DMS153 (cell line): ENCODE measurements at places on chromosomes 4 and X.

- no peak for DNase-seq
Observed at GRCh38 chr4:170581322-170581721, 491.6 kb upstream of the AADAT start.

- no peak for DNase-seq
Observed at GRCh38 chr4:133839326-133839725, 362.3 kb downstream of the PABPC4L start.

DNA sequence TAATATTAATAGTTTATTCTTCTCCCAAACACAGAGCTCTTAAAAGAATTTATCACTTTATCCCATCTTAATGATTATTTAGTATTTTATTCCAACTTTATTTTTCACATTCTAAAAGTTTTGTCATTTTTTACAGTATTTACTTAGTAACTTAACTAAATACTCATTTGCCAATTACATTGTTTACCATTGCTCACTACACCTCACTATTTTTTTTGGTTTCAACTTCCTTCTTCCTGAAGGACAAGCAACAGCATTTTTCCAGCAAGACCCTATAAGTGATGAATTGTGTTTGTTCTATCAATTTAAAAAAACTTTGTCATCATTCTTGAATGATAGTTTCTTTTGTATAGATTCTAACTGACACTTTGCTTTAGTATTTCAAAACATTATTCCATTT lies 19.4 kb upstream of the SRD5A3 start:
- DNase-seq = peak; percentile 43

DNA sequence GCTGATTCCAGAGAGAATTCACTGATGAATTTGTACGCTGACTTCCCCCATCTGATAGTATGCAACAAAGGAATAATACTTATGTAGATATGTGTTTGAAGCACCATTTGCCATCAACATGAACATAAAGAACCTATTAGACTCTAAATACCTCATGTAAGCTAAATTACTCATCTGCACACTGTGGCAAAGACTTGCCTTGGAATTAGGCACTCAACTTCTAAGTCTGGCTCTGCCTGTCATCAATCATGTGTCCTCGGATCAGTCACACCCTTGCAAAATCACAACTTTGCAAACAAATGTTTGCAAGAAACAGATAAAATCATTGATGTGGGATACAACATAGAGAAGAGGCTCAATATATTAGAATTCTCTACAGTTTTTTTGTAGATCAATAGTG lies 169.9 kb upstream of the LDB2 start:
- DNase-seq = no peak

DNA sequence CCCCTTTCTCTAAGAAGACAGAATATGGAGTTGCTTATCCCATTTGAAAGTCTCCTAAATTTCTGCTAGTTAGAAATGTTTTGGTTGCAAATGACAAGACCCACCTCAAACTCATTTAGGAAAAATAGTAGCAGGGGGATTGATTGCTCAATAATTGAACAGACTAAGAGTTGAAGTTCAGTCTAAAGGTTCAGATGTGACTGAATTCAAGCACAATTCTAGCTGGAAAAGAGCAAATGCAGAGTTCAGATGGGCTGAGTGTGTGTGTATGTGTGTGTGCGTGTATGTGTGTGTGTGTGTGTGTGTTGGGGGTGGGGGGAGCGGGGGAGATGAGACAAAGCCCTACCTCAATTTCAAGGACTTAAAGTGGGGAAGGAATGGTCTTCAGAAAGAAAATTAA lies 35.7 kb upstream of the SH3D19 start:
- DNase-seq = no peak

- no peak for DNase-seq
Observed at GRCh38 chrX:41457613-41458192, 10.6 kb downstream of the NYX start.

- peak; percentile 23 for DNase-seq
Observed at GRCh38 chrX:71095555-71095980, at the start of gene FOXO4. FOXO4 (plus strand) TSS chrX:71095851; CDS start chrX:71096529, 678 bp downstream.

- DNase-seq = peak; percentile 31
Observed at GRCh38 chr4:40856840-40857362, 107.1 kb downstream of the NSUN7 start.

GRCh38 chrX:5957506-5957905 lies 271.2 kb downstream of the NLGN4X start:
- DNase-seq = no peak

GRCh38 chrX:150577174-150577573 lies 8.8 kb downstream of the MTM1 start:
- DNase-seq = no peak

GRCh38 chr4:165343353-165344191 lies 16.1 kb downstream of the MSMO1 start:
- peak; percentile 28 for DNase-seq

- DNase-seq = no peak
Observed at GRCh38 chr4:79959652-79960051, 113.4 kb downstream of the ANTXR2 start.

- DNase-seq = peak; percentile 1
Observed at GRCh38 chr4:103018391-103019307, 856 bp downstream of the SLC9B1 start.

GRCh38 chr4:135934026-135934425 lies 1598.3 kb downstream of the PCDH18 start:
- DNase-seq = no peak

- no peak for DNase-seq
Observed at GRCh38 chrX:75596178-75596577, 73.3 kb upstream of the ZDHHC15 start.

DNA sequence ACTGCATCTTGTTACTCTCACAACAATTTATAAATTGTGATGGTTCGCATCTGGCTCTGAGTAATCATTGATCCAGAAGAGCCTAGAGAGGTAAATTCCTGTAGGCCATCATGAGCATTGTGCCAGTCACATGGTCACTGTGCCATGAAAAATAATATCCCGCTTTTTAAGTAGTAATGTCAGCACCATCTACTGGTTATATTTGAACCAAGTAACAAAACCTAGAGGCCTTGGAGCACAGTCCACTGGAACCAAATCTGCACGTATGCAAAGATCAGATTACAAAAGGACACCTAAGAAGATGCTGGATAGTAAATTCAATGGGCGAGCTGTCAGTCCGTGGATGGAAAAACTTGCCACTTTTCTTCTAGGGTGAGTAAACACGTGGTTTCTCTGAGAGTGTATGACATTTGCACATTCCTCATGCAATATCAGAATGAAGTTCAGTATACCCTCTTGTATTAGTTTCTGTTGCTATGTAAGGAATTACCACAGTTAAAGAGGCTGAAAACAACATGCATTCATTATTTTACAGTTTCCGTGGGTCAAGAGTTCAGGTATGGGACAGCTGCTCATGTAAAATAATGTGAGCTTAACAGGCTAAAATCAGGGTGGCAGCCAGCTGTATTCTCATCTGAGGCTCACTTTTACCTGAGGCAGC lies 26.8 kb downstream of the FAM114A1 start:
- no peak for DNase-seq

DNA sequence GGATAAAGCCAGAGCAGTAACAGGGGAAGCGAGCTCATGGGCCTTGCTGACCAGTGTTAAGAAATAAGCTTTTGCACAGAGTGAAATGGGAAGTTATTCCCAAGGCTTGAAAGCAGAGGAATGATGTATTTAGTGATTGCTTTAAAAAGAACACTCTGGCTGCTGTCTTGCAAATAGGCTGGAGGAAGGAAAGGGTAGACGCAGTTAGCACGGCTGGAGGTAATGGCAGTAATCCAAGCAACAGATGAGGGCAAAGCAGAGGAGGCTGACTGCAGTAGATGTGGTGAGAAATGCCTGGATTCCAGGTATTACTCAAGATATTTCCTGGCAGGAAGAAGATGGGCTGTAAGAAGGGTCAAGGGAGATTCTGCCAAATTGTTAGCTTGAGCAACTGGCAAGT lies 1342.3 kb upstream of the AGA start:
- DNase-seq = no peak

GRCh38 chrX:13654116-13654515 lies 1.2 kb downstream of the TCEANC start:
- no peak for DNase-seq
